ENCODE measurements at places on chromosomes 2 and 18.

DNA sequence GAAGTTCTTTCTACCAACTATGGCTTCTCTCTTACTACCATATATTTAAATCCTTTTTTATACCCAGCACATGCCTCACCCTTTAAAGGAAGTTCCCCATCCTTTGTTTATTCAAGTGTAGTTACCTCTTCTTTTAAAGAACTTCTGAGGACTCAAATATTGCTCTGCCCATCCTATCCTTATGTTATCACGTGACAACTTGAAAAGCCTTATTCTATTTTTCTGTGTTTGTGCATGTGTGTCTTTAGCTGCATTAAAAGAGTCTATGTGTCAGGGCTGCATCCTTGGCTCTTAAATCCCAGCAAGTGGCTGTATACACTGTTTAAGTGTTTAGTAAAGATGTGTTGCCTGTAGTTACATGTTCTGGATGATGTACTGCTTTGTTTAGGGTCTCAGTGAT is 22.5 kb downstream of the FSHR start:
- DNase-seq, result no peak

- no peak for DNase-seq
These were observed 265.9 kb upstream of the PXDN start for GRCh38 chr2:2010251-2010650.

DNA sequence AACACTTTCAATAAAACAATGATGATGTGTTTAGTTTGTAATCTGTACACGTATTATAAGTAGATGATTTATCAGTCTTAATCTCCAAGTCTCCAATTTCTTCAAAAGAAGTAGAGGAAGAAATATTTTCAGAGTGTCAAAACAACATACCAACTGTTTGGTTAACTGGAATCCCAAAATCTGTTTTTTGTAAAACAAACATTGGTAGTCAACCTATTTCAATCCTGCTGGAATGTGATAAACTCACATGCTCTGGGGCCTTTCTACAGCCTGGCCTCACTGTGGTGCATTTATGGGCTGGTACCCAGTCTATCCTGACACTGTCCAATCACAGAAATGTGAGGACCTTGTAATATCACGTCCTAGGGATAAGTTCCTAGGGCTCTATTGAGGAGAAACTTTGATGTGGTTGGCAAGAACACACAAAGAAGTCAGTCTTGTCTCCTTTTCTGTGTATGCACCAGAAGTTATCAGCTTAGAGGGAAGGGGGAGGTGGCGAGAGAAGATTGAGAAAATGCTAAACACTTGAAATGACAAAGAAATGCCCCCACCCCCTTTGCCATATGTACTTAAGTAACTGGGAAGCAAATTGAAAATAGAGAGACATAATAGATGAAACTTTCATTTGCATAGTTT is 47.2 kb downstream of the PRKRA start:
- no peak for DNase-seq

DNA sequence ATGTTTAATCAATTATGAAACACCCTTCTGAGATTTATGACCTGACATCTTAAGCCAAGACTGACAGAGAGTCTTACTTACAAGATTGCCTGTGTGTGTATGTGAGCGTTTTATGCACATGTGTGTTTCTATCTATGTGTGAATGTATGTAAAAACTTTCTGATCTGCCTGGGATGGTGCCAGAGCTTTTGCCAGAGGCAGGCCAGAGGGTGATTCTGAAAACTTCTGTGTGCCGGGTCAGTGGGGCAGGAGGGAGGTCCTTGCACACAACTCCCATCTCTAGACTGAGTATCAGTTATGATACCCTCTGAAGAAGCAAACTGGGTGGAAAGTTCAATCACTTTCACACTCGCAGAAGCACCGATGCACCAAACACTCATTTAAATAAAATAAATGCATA is 335.0 kb upstream of the NT5C1B start:
- no peak for DNase-seq

DNA sequence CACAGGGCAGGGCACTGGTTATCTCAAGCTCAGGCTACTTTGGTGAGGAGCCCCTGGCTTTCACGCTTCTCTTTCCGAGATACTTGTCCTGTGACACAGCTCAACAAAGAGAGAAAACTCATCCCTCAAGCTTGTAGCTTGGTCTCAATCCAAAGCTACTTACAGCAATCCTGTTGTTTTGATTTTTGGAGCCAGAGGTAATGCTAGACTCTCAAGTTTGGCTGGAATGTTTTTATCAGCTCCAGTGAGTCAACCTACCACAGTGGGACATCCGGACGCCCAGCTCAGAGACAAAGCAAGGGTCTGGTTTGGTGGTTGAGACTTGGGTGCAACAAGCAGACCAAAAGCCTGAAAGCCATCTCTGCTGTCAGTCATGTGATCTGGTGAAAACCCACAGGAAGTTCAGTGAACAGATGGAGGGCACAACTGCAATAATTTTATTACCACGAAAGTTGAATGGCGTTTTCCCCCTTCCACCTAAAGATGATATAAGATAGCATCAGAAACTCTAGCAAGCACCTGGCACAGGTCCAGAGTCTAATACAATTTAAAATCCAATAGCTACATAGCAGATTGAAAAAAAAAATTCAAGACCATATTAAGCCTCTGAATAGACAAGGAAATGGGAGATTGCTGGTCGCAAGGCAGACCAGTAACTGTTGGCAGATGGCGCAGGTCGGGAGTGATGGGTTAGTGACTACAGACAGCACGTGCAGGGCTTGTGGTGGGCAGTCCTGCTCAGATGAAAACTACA is 102.3 kb upstream of the SMAD7 start:
- no peak for DNase-seq

DNA sequence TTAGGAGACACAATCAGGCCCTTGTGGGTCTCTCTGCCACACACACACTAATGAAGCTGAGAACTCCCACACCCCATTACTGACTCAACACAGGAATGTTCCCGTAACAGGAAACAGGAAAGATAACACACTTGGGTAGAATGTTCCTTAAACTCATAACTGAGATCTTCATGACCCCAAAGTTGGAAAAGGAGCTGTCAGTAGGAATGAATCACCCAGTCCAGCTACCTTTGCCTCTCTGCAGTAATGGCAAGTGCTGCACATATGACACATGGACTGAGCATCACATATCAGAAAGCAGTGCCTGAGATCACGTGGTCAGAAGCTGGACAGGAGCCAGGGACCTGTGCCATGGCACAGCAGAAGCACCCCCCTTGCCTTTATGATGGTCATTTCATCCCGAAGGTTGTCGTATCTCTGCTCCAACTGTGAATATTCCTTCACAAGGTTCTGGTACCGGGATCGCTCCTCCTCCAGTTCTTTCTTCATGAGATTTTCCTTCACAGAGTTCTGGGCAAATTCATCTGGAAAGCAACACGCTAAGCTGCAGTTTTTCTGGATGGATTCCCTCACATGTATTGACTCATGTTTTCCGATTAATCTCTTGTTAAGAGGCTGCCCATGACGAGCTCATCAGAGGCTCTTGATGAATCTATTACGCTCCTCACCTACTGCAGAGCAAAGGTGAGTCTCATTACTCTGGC is 65.4 kb upstream of the ACAA2 start:
- DNase-seq, result no peak

DNA sequence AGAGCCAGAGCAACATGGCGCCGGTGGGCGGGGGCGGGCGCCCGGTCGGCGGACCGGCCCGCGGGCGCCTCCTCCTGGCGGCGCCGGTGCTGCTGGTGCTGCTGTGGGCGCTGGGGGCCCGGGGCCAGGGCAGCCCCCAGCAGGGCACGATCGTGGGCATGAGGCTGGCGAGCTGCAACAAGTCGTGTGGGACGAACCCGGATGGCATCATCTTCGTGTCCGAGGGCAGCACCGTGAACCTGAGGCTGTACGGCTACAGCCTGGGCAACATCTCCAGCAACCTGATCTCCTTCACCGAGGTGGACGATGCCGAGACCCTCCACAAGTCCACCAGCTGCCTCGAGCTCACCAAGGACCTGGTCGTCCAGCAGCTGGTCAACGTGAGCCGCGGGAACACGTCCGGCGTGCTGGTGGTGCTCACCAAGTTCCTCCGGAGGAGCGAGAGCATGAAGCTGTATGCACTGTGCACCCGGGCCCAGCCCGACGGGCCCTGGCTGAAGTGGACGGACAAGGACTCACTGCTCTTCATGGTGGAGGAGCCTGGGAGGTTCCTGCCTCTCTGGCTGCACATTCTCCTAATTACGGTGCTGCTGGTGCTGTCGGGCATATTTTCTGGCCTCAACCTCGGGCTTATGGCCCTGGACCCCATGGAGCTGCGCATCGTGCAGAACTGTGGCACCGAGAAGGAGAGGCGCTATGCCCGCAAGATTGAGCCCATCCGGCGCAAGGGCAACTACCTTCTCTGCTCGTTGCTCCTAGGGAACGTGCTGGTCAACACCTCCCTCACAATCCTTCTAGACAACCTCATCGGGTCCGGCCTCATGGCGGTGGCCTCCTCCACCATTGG is 507 bp downstream of the CNNM4 start:
- DNase-seq, result no peak

DNA sequence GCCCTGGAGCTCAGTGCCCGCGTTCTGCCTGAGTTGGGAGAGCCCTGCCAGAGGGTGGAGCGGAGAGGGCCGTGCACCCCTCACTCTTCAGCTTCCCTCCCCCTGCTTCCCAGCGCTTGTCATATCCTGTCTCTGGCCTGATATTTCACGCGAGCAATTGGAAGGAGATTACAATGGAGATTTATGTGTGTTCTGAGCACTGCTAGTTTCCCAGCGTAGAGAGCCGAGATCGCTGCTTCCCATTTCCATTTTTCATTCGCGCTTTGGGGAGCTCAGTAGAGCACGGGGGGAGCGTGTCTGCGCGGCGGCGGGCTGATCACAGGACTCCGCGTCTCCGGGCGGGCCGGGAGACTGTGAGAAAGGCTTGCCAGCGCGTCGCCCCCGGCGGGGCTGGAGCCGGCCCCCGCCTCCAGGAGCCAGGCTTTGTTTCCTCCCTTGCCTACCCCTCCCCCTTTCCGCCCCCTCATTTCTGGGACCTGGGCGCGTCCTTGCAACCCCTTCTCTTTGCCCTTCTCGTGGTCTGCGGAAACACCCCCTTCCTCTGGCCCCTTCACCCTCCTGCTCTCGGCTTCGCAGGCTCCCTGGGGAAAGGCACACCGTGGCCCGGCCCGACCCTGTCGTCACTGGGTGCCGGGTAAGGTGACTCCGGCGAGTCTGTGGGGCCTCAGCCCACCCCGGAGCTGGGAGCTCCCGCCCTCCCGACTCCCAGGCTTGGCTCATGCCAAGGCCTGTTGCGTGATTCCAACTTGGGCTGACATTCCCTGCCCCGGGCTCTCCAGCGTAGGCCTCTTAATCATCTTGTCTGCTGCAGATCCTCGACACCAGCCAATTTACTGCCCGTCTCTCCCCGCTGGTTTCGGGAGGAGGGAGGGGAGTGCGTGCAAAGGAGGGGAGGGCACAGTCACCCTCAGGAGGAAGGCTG is 5.8 kb downstream of the DLX2 start:
- no peak for DNase-seq

DNA sequence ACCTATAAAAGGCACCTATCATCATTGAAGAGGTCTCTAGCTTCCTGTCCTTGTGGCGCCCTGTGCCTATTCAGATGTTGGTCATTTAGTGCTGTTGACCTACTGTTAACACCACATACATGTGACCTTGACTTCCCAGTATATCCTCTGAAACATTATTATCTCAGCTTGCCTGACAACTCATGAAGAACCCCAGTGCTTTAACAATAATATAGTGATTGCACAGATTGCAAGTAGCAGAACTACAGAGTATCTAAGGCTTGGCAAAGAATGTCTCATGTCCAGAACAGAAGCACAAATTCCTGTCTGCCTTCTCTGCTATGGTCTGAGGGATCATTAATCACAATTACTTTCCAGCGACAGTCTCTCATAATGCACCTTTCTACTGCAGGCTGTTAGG is 165.3 kb downstream of the LCLAT1 start:
- no peak for DNase-seq

GRCh38 chr18:32237049-32237448 is 47.2 kb downstream of the MEP1B start:
- DNase-seq, result no peak

GRCh38 chr2:36695746-36696415 is 626 bp upstream of the VIT start:
- DNase-seq, result no peak

GRCh38 chr2:68721482-68722101 is 13.0 kb upstream of the ARHGAP25 start:
- DNase-seq, result no peak

DNA sequence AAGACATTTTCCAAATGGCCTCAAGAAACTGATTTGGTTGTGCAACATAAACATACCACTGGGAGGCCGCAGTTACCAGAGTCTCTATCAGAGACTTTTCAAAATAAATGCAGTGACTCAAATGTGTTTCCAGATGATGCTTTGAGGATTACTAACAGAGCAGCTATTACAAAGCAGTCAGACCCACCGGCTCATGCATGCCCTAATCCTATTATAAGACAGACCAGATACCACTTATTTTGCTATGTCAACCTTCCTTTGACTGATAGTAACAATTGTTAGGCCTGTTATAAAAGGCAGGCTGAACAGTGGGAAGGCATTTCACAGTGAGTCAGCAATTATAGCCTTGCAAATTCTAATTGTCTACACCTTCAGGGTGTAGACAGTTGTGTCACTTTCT is 217.7 kb downstream of the LRRTM1 start:
- no peak for DNase-seq

GRCh38 chr2:6744038-6744437 is 121.7 kb downstream of the CMPK2 start:
- DNase-seq, result no peak

- DNase-seq, result no peak
These were observed 12.0 kb upstream of the DDX1 start for GRCh38 chr2:15579641-15580040.

- no peak for DNase-seq
These were observed 2.4 kb downstream of the MTCL1 start for GRCh38 chr18:8707556-8708300.

DNA sequence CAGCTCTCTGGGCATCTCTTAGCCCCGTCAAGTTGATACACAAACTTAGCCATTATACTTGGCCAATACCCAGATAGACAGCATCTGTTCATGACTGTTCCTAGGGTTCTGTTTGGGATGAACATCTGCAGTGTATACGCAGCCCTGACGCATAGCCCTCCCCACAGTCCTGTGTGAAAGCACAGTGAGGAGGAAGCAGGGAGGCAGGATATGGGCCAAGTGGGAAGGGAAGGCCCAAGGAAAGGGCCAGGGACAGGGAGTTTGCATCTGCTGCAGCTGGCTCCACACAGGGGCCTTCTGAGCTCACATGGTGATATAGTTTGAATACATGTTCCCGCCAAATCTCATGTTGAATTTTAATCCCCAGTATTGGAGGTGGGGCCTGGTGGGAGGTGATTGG is 80.2 kb downstream of the CMPK2 start:
- DNase-seq, result no peak

DNA sequence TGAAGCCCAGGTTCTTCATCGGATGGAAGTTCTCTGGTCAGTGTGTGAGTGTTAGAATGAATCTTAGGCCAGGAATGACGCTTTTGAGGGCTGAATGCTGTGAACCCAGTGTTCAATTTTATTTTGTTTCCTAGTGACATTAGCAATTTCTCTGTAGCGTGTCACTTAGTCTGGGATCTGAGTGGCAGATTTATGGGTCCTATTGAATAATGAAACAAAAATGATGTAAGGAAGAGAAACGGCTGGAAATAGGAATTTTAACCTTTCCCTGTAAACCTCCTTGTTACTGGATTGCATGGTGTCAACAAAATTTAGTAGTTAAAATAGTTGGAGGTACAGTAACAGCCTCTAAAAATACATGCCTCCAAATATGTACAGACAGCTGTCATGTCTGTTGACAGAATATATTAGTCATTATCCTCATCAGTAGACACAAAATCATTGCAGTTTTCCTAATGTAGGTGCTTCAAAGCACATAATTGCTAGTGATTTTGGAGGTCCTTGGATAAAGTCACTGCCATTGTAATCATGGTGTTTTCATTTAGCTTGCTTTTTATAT is 223.8 kb upstream of the SPRED2 start:
- DNase-seq, result no peak

GRCh38 chr2:103667335-103667884 is 905.6 kb downstream of the TMEM182 start:
- DNase-seq, result no peak

Measured in NCI-H187 treated with DMSO at 0.1 percent for 48 hours (cell line).